ENCODE measurements at places on chromosomes 1 and 21. TPM values are rescaled to one million over a fixed set of nuclear protein-coding genes. Genes with fewer than 3 reads are reported as not detected.
A peak's percentile ranks its signal among the peaks of the same experiment; 100 is the strongest.

NGF gene
- total RNA-seq, result not detected

TTC22 gene
- 27.4 TPM for total RNA-seq

CA6 gene
- not detected for total RNA-seq

SMCP gene
- not detected for total RNA-seq

EPS8L3 gene
- 85.8 TPM for total RNA-seq

PRKAA2 gene
- total RNA-seq, result 15.4 TPM

DNA sequence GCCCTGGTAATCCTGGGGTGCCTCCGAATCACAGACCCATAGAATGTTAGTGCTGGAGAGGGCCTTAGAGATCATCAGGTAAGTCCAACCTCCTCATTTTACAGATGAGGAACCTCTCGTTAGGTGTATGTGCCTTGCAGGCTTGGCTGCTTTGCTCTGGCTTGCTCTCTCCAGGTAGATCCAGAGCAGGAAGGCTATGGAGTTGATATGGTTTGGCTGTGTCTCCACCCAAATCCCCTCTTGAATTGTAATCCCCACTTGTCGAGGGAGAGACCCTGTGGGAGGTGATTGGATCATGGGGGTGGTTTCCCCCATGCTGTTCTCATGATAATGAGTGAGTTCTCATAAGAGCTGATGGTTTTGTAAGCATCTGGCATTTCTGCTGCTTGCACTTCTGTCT lies 186.0 kb upstream of the PLXNA2 start:
- H3K4me3 ChIP-seq, result no peak overlapping the region
- no peaks in the 10 kb centered on the region for H3K27me3 ChIP-seq
- H3K36me3 ChIP-seq, result no peaks in the 10 kb centered on the region
- no peak overlapping the region for H3K27ac ChIP-seq
- no peak for DNase-seq

- no peaks in the 10 kb centered on the region for H3K27me3 ChIP-seq
- DNase-seq, result no peak
- H3K4me1 ChIP-seq, result no peaks in the 10 kb centered on the region
- no peaks in the 10 kb centered on the region for H3K36me3 ChIP-seq
- H3K4me3 ChIP-seq, result no peak overlapping the region
Measured at GRCh38 chr1:81540216-81540615, 260.5 kb upstream of the ADGRL2 start.

- peaks cover 8% of the 10 kb centered on the region for H3K4me1 ChIP-seq
- no peak overlapping the region for H3K4me3 ChIP-seq
- no peak overlapping the region for H3K27ac ChIP-seq
- no peaks in the 10 kb centered on the region for H3K27me3 ChIP-seq
Measured at GRCh38 chr1:234853906-234854644, 244.1 kb upstream of the IRF2BP2 start.

GRCh38 chr1:212565571-212566305 lies 42.8 kb upstream of the ATF3 start:
- no peaks in the 10 kb centered on the region for H3K36me3 ChIP-seq
- H3K27me3 ChIP-seq, result no peaks in the 10 kb centered on the region
- peak overlapping the region; percentile 75 for H3K27ac ChIP-seq
- H3K4me3 ChIP-seq, result no peak overlapping the region
- H3K4me1 ChIP-seq, result peaks cover 7% of the 10 kb centered on the region

Measured in stomach (tissue), 19 donors.